ENCODE measurements at places on chromosomes 1 and 21.

GRCh38 chr1:72371259-72372035 is 89.1 kb upstream of the NEGR1 start:
- DNase-seq, result no peak

- DNase-seq, result peak; percentile 5
These were observed 9.1 kb upstream of the IFI16 start for GRCh38 chr1:159000625-159001024.

- DNase-seq, result no peak
These were observed 8.3 kb downstream of the GFI1 start for GRCh38 chr1:92478393-92478792.

GRCh38 chr1:153025797-153026196 is 5.2 kb upstream of the SPRR1B start:
- no peak for DNase-seq

GRCh38 chr1:91948501-91949355 is 473 bp upstream of the BRDT start:
- no peak for DNase-seq

DNA sequence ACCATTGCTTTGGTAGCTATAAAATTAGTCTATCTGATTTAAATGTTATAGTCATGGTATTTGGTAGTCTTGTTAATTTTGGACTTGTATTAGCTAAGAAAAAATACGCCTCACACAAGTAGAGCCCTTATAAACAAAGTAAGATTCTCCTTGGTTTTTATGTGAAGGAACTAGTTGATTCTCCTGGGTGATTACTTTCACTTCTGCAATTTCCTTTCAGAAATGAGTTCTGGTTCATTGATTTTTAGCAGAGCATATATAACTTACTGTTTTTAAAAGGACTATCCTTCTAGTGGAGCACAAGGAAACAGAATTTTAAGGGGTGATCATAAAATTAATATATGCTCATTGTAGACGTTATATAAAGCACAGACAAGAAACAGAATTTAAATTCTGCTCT is 120.1 kb downstream of the BACH1 start:
- DNase-seq, result no peak

- DNase-seq, result peak; percentile 1
These were observed 298.9 kb downstream of the DSCAM start for GRCh38 chr21:40547906-40548513.

DNA sequence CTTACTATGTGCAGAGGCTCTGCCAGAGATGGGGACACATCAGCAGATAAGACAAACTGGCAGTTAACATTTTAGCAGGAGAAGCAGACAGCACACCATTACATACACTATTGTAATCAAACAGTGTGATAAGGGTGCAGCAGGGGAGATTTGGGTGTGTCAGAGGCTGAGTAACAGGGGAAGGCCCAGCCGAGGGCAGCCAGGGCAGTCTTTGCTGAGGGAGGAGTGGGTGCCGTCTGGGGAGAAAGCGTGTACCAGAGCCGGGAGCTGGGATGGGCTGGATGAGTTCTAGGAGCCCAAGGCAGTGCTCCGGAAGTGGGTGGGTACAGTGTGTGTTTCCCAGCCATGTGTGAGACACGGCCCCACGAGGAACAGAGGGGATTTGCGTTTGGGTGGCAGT is 31.2 kb downstream of the KCNA10 start:
- DNase-seq, result no peak

DNA sequence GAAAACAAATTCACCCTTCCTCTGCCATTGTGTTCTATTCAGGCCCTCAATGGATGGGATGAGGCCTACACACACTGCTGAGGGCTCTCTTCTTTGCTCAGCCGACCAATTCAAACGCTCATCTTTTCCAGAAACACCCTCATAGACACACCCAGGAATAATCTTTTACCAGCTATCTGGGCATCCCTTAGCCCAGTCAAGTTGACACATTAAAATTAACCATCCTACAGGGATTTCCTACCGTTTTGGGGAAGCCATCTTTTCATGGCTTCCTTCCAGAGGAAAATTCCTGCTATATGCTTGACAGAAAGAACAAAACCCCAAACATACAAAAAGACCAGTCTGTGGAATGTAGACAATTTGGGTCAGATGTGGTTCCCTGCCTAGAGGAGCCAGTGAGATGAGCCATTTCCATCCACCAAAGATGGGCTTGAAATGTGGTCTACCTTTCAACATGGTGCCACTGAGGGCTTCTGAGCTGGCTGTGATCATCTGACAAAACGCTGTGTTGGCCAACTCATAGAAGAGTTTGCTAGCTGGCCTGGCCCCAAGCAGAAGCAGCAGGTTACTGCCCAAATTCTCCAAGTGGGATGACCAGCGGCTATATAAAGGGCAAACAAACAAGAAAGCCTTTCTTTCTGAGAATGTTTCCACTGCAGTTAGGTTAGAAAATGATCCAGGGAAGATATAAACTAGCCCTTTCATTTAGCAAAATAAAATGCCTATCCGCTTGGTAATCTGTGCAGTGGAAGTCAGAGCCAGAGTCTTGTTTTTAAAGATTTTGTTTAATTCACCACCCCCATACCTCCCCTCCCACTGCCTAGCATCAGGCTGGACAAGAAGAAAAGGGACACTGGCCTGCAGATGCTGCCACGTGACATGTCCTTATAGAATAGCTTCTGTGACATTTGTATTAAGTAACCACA is 69.1 kb upstream of the MRPS6 start:
- no peak for DNase-seq

DNA sequence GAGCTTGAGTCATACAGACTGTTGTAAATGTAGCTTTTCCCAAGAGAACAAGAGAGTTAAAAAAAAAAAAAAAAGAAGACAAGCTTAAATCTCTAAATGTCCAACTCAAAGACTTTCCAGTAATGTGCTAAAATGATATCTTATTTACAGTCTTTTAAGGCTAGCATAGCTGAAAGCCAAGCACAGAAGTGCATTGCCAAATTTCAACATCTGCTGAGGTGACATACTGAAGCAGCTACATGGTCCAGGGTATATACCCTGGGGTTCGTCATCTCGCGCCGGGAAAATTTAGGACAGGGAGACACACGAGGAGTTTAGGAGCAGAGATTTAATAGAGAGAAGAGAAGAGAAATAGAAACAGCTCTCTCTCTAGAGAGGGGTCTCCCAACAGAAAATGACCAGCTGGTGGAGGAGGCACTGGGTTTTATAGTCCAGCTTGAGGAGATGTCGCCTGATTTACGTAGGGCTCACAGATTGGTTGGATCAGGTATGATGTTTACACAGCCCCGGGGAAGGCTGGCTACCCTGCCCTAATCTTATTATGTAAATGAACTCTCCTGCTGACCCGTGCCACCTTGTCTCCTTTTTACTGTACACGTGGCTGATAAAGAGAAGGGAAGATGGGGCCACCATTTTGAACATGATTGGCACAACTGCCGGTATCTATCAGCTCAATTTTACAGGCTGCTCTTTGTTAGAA is 172.7 kb downstream of the TRIM33 start:
- no peak for DNase-seq

- DNase-seq, result no peak
These were observed 1.4 kb downstream of the PTPRF start for GRCh38 chr1:43531906-43532584.

GRCh38 chr1:179187735-179188471 is 41.6 kb downstream of the ABL2 start:
- DNase-seq, result no peak

DNA sequence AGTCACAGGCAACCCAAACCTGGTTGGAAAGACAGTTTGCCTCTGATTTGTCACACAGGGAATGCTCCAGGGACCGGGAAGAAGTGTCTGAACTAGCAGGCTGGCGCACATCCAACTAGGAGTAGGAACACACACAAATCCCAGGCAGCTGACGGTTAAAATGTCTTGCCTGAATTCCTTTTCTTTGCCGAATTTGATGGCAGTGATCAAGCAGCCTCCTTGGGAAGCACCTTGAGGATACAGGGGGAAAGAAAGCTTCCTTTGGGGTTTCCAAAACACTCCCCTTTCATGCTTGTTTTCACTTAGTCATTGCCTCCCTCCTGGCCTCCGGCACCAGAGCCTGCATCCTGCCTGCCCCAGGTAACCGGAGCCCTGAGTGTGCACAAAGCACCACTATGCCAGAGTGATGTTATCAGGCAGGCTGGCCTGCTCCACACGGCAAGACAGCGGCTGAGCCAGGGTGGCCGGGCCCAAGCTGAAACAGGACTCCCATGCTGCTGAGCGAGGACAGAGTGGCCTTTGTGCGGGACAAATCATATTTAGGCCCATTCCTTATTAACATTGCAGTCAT is 193.8 kb downstream of the LMX1A start:
- DNase-seq, result peak; percentile 73

GRCh38 chr21:36820176-36821031 is 121.5 kb downstream of the SIM2 start:
- DNase-seq, result no peak

GRCh38 chr21:45051580-45052434 is 22.6 kb upstream of the ADARB1 start:
- no peak for DNase-seq

GRCh38 chr1:194252199-194252598 is 1065.8 kb upstream of the B3GALT2 start:
- no peak for DNase-seq

GRCh38 chr1:228280106-228280901 is 72.5 kb downstream of the OBSCN start:
- DNase-seq, result no peak

DNA sequence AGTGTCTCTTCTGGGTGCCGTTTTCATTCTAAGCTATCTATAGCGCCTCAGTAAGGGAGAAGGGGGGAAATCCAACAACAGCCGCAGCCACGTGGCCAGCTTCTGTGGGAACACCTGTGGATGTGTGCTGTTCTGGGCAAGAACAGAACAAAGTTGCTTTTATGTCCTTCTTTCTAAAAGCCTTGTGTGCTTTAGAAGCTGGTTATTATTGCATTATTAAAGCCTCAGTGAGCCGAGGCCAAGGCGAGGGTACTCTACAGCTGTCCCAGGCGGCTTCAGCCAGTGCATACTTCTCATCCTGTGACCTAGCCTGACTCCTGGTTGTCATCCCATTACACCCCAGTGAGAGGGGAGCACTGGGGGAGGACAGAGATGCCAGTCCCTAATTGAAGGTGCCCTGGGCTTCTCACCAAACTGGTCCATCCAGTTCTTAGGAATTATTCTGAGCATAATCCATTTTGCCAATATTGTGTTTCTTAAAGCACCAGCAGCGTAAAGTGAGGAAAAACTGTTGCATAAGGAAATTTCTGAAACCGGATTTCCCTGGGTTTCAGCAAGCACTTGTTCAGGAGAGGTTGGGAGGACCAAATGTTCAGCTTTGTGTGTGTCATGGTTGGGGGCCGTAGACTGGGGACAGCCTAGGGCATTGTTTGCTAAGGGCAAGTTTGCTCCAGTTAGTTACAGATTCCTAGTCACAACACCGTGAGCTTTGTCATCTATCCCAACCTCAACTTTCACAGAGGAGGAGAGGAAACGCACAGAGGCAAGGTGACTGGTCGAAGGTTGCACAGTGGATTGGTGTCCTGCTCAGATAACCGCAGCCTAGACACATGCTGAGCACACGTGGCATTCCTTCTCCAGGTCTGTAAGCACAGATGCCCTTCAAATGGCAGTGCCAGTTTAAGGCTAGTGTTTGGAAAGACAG is 61.0 kb upstream of the ATP1A1 start:
- DNase-seq, result peak; percentile 24

GRCh38 chr1:230278376-230278775 is 147.8 kb downstream of the PGBD5 start:
- no peak for DNase-seq

DNA sequence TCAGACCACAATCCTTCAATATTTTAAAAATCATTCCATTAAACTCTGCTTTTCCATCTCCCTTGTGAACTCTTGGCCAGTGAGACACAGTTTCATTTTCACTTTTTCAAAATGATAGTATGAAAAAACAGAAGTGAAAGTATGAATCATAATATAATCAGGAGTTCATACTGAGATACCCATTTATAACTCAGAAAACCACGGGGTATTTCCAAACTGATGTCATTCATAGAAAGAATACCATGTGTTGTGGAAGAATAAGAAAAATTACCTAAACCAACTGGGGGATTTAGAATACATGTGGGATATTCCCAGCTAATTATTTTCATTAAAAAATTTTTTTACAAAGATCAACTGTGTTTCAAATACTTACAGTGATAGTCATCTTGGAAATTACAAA is 149.9 kb downstream of the MRPL39 start:
- DNase-seq, result no peak

GRCh38 chr1:23081376-23081775 is 62.1 kb downstream of the KDM1A start:
- DNase-seq, result no peak
